DMS 273 treated with DMSO at 0.1 percent for 48 hours (cell line): ENCODE measurements at places on chromosomes 12 and 14.

GRCh38 chr14:100894416-100894815 lies 9.1 kb downstream of the RTL1 start:
- DNase-seq = no peak

GRCh38 chr14:69101331-69101826 lies 51.5 kb downstream of the DCAF5 start:
- no peak for DNase-seq

DNA sequence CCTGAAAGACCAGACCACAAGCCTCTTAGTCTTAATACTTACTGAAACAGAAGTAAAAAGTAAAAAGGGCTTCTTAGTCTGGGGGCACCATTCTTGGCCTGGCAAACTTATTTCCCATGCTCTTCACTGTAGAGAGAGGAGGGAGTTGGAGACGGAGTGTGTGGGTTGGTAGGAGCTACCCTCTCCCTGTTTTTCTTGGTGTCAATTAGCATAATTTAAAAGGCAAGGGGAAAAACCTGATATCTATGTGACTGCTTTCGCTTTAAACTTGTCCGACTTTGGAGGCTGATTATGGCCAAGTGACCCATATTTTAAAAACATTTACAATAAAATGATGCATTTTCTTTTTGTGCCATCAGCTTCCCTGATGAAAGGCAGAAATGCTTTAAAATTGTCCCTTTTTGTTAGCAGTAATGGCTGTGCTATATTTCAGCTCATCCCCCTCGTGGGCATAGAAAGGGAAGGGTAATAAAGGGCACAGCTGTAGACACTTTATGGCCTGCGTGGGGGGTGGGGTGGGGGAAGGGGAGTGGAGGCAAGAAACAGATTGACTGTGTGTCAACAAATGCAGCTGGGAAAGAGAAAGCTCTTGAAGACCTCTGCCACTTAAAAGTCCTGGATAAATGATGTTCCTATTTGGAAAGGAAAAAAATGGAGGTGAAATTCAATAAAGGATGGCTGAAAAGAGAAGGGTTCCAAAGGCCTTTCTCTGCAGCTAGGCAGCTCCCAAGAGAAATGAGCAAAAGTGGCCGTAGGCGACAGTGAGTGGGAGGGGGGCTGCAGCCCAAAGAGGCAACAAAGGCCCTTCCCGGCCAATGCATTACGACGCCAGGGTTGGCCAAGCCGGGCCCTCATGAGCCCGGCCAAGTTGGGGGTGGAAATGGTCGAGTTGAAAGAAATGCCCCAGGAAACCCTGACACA lies 57.5 kb upstream of the TMEM263 start:
- no peak for DNase-seq

DNA sequence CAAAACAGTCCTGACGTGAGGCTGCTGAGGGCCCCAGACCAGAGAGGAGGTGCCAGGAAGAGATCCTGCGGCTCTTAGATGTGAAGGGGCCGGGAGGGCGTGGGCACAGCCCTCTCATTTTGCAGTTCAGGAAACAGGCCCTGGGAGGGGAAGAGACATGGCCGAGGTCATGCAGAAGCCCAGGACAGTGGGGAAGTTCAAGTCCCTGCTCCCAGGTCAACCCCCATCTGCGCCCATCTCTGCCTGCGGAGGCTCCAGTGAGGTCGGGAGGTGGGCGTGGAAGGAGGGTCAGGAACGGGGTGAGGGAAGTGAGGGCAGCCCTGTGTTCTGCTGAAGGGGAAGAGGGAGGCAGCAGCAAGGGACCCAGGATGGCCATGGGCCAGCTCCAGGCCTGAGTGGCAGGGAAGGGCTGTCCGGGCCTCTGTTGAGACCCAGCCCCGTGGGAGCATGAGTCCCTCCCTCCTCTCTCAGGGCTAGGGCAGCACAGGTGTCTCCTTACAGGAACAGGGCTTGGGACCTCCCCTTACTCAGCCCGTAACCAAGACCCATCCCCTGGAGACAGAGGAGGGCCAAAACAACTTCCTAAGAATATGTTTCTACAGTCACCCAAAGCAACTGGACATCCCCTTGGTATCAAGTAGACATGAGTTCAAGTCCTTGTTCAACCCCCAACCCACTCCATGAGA lies 90.8 kb downstream of the LGMN start:
- no peak for DNase-seq

DNA sequence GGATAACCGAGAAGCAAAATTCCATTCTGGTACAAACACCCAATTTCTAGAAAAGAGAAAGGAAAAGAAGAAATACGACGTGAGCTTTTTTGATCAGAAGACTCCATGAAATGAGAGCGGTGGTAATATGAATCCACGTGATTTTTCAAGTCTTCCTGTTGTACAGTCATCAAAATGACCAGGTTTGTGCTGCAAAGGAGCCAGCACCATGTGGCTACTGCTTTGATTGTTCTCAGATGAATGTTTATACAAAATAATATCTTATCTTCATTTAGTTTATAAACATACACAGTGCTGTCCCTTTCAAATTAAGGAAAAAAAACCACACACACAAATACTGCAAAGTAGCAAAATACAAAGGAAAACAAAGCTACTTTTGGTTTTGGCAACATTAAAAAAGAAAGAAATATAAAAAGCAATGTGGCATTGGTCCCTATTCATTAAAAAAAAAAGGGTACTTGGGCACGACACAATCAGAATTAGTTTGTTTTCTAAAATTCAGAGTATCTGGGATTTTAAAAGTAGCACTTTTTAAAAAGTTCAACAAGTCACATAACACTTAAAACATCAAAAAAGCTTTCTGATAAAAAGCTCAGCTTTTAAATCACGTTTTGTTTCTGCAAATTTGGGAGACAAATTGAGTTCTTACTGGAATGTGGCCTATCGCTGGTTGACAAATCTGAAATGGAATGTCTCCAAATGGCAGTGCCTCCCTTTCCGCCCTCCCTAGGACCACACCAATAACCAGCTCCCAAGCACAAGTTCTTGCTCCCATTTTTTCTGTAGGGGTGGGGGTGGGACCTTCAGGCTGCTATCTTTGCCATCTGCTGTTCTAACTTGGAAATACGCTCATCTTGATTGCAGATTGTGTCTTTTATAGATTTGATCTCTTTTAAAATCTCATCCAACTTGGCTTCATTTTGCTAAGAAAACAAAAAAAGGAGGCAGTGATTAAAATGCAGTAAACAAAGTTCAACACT lies 13.2 kb upstream of the SELPLG start:
- DNase-seq = no peak

GRCh38 chr14:29062466-29062865 lies 295.9 kb downstream of the FOXG1 start:
- DNase-seq = no peak

- no peak for DNase-seq
These were observed 34.3 kb downstream of the KTN1 start for GRCh38 chr14:55614304-55614703.
